Stimulated activated CD4-positive, alpha-beta T cell treated with anti-CD3 and anti-CD28 coated beads, Interleukin-4, amount 100 ng/mL, for 24 hours (primary cell): ENCODE measurements at places on chromosomes 4 and X.

DNA sequence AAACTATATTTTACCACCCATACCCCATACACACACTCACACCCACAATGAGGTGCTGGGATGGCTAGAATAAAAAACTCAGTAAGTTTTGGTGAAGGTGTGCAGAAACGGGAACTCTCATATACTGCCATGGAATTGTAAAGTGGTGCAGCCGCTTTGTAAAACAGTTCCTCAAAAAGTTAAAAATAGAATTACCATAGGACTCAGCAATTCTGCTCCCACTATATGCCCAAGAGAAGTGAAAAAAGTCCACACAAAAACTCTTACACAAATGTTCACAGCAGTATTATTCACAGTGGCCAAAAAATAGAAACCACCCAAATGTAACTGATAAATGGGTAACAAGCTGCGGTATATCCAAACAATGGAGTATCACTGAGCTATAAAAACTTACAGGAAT, 6.5 kb downstream of the CENPU start:
- DNase-seq: no peak

GRCh38 chrX:51804741-51805140, 61.5 kb downstream of the GSPT2 start:
- no peak for DNase-seq

DNA sequence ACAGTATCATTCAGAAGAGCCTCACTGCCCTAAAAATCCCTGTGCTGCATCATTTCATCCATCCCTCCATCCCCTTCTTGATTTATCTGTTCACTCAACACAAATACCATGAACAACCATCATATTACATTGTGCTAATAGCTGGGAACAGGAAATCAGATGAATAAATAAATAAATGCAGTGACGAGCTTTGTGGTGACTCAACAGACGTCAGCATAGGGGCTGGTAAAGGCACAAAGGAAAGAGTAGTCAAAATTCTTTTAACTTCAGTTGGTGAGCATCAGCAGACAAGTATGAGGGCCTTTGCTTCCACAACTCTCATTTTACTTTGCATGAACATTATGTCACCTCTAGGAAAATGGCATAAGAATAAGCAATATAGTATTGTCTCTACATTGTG, 65.5 kb downstream of the EDNRA start:
- no peak for DNase-seq

DNA sequence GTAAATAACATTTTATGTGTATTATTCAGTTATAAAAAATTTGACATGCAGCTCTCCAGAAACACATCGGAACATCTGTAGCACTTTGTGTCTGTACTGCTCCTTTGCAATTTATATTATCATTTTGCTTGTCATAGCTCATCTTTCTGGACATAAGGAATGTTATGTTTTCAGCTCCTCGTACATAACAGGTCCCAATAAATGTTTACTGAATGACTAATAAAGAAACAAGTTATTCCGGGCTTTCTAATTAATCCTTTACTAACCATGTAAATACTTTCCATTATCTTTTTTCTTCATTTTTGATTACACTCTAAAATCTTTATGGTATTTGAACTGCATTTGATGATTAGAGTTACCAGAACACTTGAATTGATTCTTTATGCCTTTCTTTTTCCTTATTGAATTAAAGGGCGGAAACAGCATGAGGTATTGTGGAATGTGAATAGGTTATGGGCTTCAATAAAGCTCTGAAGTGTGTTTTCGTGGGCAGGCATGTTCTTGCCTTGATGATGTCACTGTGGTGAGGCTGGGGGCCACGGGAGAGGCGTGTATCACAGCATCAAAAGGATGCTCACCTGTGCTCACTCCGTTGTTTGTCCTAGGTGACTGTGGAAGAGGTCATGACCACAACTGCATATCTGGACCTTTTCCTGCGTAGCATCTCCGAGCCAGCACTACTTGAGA, 131.6 kb downstream of the GATB start:
- DNase-seq: no peak

GRCh38 chr4:182801636-182802035, 115.5 kb downstream of the DCTD start:
- no peak for DNase-seq

DNA sequence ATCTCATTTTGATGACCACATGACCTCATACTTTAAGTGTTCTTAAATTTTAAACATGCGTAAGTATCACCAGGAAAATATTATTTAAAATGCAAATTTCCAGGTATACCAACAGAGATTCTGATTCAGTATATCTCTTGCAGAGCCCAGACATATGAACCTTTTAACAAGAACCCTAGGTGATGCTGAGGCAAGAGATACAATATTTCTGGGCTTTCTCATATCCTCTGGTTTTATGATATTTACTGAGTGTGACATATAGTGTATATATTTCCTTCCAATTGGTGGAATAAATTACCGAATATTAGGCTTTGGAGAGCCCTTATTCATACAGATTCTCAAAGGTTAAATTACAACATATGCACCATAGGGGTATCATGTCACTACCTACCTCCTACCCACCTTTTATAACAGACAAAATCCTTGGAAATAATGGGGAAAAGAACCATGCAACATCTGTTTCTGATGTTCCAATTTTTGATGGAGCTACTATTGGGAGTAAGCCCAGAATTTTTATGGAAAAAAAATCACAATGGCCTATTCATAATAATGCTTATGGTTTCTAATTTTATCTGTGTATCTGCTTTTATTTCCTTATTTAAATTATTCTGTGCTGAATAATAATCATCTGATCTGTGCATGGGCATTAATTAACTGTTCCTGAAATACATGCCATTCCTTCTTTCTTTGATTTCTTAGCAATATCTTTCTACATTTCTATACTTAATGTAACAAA, 27.1 kb downstream of the KCTD8 start:
- DNase-seq: no peak

DNA sequence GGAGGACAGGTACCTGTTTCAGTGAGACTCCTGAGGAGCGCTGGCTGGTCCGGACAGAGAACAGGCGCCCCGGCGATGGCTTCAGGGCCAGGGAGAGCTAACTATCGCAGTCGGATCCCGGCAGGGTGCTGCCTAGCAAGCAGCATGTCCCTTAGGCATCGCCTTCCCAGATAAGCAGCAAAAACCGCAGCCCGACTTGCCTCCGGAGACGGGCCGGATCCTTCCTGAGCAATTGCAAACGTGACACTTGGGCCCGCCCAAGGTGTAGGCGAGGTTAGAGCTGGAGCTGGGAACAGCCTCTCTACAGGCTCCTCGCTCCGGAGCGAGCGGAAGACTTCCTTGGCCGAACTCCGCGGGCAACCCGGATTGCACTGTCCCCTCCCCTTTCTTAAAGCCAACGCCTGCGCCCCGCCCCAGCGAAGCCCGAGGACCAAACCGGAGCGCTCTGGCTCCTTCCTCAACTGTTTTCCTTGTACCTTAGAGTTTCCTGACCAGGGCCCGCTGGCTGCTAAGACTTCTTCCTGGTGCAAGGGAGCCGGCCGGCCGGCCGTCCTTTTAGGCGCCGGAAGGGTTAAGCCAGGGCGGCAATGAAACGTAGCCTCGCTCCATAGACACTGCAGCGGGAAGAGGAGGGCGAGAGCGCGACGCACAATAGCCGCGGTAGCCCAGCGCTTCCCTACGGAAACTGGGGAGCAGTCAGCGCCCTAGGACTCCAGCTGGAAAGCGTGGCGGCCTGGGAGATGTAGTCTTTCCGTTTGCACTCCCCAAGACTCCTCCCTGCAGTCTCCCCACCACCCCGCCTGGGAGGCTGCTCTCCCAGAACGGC, at the start of gene OPHN1:
Gene OPHN1, minus strand, starts transcription at position 341 of the 826 bp plus-strand sequence. CDS start 475 bp downstream, outside the sequence.
- DNase-seq: no peak

GRCh38 chrX:74506317-74507115, 85.2 kb downstream of the SLC16A2 start:
- DNase-seq: no peak
